ENCODE measurements at places on chromosomes 5 and 9.

GRCh38 chr5:95989283-95990048 lies 27.8 kb upstream of the ELL2 start:
- DNase-seq: no peak

DNA sequence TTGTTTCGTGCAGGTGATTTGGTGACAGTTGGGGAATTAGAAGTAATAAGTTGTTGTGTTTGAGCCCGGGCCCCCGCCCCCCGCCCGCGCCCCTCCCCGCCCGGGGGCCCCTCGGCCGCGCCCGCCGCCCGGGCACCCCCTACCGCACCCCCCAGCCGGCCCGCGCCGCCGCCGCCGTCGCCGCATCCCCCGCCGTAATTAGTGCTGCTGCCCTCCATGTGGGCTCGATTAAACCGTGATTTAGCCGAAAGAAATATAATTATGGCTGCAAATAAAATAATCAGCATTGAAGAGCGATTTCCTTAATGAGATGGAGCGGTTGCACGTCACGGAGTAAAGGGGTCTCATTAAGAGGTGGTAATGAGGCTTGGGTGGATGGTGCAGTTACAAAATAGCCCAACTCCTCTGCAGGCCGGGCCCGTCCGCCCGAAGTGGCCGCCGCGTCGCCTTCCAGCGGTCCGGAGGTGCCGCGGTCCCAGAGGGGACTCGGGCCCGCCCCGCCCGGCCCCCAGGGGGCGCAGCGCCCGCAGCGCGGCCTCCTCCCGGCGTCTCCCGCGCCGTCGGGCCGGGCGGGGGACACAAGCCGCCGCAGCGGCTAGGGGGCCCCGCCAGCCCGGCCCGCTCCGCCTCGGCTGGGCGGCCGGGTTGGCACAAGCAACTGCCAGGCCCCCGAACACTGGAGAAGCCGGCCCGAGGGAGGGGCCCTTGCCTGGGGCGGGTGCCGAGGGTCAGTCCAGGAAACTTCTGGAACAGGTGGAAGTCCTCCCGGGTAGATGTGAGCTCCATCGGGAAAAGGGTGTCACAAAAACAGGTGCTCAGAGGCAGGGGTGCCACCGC lies 6.9 kb upstream of the OTP start:
- no peak for DNase-seq

DNA sequence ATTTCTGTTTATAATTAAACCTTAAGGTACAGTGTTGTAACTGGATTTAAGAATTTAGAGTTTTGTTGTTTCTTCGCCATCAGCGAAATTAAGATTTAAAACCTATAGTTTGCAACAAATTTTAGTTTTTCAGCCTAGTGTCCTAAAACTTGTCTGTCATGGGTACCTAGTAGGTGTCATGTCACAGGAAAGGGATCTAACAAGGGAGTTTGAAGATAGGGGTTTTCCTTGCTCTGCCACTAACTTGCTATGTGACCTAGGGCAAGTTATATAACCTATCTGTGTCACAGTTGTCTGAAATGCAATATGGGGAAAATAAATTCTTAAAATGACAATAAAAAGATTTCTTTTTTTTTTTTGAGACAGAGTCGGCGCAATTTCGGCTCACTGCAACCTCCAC lies 9.2 kb upstream of the ABL1 start:
- DNase-seq: no peak

GRCh38 chr5:16412556-16412955 lies 53.0 kb downstream of the ZNF622 start:
- DNase-seq: no peak

DNA sequence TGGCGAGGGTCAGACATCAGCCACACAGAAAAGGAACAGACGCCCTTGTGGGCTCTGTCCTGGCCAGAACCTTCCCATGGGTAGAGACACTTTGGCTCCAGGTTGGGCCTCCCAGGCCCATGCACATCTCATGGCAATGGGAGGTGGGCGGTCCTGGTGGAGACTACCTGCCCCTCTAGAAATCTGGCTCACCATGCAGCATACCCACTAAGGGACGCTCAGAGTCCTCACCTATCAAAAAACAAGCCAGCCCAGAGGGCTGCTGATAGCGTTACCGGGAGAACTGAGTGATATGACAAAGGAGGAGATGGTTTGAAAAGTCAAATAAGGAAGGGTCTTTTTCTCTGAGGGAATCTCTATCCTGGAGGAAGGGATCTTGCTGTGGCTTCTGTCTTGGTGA lies 62.1 kb downstream of the C5orf15 start:
- DNase-seq: no peak

DNA sequence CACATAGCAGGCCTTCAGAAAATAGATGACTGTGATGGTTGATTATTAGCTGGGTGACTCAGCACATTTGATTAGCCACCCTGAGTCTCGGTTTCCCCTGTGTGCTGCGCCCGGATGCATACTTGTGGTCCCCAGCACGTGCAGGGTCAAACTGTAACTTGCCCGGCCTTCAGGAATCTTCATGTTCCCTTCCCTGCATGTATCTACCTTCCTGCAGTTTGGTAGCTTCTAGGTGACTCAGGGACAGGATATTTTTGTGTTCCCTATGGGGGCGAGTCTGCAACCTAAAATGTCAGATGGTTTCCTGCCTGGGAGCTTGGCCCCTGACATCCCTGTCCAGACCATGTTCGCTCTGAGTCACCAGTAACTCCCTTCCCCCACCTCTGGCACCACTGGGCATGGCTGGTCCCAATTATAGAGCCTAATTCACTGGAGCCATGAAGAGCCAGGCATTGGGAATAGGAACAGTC lies 13.2 kb downstream of the PTGS1 start:
- no peak for DNase-seq

- no peak for DNase-seq
Measured at GRCh38 chr5:44389823-44390143, 563 bp upstream of the FGF10 start.

DNA sequence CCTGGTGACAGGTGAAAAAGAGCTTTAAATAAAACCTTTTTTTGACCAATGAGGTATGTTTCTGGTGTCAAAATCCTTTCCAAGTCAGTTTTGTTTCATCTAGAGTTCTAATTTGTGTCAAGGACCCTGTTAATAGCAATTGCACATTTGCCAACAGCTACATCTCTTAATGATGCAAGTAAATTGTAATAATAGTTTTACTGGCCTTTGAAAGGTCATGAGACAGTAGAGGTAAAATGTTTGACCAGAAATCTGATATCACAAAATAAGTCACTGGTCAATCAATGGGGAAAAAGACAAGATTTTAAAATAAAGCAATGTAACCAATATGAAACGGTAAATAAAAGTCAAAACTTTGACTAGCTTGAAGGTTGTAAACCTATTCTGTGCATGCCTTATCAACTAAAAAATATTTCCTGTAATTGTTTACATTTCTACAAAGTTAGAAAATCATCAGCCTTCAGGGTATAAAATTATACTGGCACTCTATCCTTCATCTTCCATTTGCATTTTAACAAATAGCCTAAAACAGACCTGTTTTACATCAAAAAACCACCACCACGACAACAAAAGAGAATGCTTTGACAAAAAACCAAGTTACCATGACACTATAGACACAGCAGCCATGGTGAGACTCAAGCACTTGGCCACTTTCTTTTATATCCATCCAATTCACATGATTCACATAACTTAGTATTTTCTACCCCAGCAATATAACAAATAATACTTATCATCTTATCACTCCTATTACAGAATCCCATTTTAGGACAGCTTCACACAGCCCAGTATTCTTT lies 3.0 kb downstream of the NADK2 start:
- no peak for DNase-seq

DNA sequence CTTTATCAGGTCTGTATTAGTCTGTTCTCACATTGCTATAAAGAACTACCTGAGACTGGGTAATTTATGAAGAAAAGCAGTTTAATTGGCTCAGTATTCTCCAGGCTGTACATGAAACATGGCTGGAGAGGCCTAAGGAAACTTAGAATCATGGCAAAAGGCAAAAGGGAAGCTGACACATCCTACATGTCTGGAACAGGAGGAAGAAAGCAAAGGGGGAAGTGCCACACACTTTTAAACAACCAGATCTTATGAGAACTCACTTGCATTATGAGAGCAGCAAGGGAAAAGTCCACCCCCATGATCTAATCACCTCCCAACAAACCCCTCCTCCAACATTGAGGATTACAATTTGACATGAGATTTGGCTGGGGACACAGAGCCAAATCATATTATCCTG lies 132.1 kb downstream of the PCSK1 start:
- no peak for DNase-seq

DNA sequence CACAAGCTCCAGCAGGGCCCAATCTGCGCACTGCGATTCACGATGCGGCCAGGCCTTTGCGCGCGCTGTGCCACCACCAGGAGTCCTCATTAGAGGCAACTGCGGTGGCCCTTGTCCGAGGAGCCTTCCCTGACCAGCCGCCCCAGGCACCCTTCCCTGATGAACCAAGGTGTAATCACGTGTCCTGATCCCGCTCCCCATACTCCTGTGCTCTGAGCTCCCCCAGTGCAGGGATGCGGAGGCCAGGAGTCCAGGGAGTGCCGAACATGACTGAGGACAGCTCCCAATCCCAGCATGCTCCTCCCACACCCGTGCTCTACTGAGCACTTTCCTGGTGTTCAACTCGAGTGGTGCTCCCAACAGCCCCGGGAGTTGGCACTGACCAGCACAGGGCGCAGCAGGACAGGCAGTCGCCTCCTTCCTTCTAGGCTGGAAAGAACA lies 134.8 kb downstream of the ZNF354C start:
- no peak for DNase-seq

DNA sequence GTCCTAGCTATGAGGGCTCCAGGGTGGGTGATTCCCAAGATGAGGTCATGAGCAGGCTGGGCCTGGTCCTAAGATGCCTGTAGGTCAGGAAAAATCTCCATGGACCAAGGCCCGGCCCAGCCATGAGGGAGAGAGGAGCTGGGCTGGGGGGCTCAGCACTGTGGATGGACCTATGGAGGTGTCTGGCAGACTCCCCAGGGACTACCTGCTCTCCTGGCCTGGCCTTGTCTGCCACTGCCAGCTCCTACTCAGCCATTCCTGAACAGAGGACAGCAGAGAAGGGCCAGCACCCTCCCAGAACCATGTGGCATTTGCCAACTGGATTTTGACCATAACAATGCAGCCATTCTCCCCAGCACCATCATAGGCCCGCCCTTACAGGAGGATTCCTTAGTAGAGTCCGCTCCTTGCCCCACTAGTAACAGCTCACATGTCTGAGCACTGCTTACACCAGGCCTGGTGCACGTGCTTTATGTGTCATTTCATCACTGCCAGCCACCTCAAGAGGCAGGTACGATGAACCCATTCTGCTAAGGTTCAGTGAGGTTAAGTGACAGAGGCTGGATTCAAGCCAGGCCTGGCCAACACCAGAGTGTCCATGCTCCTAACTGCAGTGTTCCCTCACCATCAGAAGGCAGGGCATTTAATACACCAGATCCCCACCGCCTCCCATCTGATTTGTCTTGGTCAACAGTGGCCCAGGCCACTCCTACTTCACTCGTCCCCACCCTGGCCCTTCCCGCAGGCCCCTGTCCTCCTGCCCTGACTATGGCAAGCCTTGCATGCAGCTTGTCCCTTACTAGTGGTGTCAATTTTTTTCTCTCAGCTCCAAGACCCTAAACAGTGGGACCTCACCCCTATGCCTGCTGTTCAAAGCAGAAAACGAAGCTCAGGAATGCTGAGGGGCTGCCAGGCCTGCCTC lies 669 bp downstream of the IL13 start:
- no peak for DNase-seq

DNA sequence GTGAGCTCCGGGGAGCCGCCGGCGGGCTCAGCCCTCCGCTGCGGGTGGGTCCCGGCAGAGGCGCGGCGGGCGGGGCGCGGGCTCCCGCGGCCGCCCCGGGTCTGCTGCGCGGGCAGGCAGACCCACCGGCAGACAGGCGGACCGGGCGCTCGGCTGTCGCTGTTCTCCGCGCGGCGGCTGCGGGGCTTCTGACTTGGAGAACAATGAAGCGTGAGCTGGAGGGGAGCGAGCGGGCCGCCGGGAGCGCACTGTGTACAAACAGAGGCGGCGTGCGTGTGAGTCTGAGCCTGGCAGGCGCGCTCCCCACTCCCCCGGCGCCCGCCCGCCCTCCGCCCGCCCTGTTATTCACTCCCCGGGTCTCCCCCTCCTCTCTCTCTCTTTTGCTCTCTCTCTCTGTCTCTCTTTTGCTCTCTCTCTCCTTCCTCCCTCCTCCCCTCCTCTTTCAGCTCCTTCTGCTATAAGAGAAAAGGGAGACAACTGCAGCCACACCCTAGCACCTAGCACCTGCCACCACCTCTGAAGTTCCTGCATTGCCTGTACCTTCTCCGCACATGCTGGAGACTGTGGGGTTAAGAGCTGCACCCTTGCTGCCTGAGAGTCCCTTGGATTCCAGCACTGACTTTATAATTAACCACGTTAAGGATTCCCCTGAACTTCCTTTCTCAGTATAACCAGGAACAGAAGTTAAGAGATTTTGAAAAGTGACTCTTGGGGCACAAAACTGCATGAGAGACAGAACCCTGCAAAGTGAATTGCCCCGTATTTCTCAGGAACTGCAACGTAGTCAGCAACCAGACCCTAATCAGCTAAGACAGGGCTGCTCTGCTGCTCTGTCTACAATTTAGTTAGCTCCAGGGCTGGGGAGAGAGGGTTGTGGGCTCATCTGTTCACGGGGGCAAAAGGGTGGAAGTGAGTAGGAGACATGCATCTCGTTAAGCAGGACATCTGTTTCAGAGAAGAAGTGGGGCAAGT lies at the start of gene EDIL3:
Gene EDIL3 (minus strand): TSS at position 277 of the 972 bp plus-strand sequence. CDS start 506 bp downstream, outside the sequence.
- DNase-seq: no peak

DNA sequence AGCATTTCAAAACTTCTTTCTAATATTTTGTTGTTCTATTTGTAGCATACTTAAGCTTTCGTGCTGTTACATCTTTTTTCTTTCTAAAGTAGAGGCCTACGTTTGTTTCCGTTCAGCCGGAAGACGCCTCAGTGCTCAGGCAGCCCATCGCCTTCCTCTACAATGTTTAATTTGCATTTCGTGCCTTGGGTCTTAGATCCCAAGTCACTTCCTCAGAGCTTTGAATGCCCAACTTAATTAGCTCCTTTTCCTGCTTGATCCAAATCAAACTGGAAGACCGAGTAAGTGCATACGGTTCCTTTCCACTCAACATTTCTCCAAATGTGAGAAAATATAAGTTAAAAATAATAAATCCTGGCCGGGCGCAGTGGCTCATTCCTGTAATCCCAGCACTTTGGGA lies 43.2 kb downstream of the MRPL36 start:
- DNase-seq: no peak

DNA sequence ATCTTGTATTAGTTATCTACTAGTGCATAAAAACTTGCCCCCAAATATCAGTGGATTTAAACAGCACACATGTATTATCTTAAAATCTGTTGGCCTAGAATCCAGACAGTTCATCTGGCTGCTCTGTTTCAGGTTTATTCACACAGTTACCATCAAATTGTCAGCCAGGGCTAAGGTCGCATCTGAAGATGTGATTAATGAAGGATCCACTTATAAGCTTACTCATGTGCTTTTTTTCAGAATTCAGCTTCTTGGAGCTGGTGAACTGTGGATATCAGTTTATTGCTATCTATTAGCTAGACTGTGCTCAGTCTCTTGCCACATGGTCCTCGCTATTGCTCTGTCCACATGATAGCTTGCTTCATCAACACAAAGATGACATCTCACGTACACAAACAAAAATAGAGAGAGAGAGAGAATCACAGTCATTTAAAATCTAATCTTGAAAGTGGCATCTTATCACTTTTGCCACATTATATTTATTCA lies 81.5 kb downstream of the PRDM9 start:
- DNase-seq: no peak

Data from cortex of kidney (tissue), 1 donor.